Thoracic aorta (tissue), 2 donors: ENCODE measurements at places on chromosomes 6 and 20.

DNA sequence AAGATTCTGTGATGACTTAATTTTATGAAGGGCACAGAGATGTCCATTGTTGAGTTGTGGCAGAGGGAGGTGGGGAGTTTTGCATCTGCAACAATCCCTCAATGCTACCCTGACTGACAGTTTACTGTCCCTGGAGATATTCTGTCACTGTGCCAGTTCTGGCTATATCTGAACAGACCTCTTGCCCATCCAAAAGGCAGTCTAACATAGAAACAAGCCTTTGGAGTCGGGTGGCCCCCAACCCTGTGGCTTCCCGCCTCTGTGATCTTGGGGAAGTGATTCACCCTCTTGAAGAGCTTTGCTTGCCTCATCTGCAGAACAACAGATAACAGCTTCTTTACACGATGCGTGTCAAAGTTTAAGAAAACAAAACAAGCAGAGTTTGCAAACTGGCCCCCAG, 3.8 kb upstream of the E2F1 start:
- no peak for DNase-seq

- no peak for DNase-seq
Measured at GRCh38 chr6:85866370-85866730, 223.7 kb upstream of the SYNCRIP start.

DNA sequence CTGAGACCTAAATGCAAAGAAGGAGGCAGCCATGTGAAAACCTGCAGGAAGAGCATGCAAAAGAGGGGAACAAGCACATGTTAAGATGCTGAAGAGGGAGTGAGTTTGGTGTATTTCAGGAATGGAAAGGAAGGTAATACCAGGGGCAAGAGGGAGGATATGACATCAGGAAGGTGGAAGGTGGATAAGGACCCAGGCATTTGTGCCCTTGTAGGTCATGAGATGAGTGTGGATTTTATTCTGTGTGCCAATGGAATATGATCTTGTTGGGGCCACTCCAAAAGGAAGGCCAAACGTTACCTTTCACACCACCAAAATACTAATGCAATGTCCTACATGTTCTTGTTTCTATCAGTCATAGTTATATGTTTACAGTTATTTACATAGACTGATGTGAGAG, 17.2 kb upstream of the DOK5 start:
- DNase-seq, result no peak

GRCh38 chr6:84767526-84768201, 3.3 kb upstream of the TBX18 start:
- DNase-seq, result no peak

DNA sequence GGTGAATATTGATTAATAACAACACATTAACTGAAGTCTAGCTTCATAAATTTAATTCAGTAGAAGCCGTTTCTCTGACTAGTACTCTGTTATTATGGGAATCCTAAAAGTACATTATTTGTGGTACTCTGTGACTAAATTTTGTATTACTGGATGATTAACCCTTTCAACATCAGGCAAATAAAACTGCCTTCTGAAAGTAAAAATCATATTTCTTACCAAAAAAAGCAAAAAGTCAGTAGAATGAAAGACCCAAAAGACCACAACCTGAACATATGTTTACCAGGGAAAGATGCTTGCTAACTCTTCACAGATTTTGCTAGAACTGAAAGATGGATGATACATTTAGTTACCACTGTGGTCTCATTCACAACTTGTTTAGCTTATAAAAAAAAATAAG, 73.2 kb downstream of the AHI1 start:
- DNase-seq, result no peak

GRCh38 chr6:3405679-3406078, 51.2 kb downstream of the SLC22A23 start:
- no peak for DNase-seq

DNA sequence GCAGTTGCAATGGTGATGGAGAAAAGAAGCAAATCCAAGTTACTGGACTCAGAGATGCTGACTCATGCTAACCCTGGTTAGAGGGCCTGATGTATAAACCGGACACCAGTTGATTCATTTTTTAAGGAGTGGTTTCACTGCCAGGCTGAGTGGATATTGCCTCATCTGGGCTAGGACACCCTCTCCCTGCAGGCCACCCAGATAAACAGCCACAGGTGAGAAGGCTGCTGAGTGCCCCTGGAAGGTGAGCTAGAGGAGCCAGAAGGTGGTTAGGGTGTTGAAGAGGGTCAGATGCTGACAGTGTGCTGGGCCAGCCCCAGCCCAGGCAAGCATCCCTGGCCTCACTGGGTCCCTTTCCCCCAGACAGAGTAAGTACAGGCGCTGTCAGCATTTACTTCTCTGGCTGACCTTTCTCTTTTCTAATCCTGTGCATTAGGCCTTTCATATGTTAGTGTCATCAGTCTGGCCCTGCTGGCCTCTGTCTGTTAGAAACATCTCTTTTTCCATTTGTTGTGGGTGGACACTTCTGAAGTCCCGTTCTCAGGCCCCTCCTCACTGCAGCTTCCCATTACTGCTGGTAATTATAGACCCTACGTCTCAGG, 13.5 kb downstream of the EPB41L1 start:
- no peak for DNase-seq

DNA sequence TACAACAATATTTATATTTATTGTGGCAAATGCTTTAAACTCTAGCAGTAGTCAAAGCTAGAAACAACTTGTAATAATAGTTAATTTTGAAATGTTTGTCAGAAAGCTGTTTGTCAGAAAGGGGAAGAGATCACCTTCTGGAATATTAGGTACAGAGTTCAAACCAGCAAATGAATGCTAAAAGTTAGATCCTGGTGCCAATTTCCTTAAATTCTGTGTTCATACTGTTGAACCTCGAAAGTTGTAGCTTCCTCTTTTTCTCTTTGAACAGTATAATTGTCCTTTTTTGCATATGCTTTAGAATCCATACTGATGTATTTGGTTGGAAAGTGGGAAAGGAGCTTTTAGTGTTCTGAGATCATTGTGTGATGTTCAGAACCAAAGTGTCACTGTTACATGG, 22.4 kb downstream of the ITCH start:
- no peak for DNase-seq

GRCh38 chr6:123811378-123811777, 7.7 kb downstream of the NKAIN2 start:
- no peak for DNase-seq

DNA sequence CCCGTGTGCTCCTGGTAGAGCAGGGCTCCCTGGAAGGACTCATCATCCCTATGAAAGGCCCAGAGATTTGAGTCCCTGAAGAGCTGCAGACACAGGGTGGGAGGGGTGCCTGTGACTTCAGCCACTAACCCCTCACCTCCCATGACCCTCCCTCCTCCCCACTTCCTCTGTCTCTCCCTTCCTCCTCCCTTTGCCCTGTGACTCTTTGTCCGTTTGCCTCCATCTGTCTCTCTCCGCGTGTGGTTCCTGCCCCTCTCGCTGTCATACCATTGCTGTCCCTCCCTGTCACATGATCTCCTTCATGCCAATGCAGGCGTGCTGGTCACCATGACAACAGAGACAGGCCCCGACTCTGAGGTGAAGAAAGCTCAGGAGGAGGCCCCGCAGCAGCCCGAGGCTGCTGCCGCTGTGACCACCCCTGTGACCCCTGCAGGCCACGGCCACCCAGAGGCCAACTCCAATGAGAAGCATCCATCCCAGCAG, 19.0 kb downstream of the EPB41L1 start:
- no peak for DNase-seq

GRCh38 chr6:159983641-159984080, 14.8 kb downstream of the IGF2R start:
- no peak for DNase-seq

GRCh38 chr6:134537146-134537555, 219.2 kb upstream of the SGK1 start:
- DNase-seq, result no peak

DNA sequence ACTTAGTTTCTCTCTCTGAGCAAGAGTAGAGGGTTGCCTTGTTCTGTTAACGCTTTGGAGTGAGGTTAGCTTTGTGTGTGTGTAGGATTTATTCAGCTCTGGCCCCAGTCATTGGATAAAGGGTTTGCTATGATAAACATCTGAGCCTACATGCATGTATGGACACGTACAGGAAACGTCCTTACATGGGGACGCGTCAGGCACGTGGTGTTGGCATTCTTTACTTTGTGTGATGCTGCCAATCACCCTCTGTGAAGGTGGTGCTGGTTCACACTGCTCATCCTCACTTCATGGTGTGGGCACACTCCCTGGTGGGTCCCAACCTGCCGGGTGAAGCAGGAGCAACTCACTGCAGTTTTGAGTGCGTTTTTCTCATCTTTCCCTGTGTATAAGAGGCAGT, 53.4 kb upstream of the CD93 start:
- no peak for DNase-seq

- DNase-seq, result no peak
Measured at GRCh38 chr6:155765275-155766194, 309.9 kb upstream of the NOX3 start.

- DNase-seq, result no peak
Measured at GRCh38 chr6:103675807-103676406, 1183.8 kb downstream of the HACE1 start.

DNA sequence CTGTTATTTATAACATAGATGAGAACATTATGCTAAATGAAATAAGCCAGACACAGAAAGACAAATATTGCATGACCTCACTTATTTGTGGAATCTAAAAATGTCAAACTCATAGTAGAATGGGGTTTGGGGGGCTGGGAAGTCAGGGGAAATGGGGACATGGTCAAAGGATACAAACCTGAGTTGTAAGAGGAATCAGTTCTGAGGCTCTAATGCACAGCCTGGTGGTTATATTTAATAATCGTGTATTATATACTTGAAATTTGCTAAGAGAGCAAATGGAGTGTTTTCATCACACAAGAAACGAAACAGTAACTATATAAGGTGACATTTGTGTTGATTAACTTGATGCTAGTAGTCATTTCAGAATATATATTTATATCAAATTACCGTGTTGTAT, 40.8 kb upstream of the GFOD1 start:
- no peak for DNase-seq

- no peak for DNase-seq
Measured at GRCh38 chr6:117676577-117677218, 1.4 kb downstream of the NUS1 start.

GRCh38 chr6:128723667-128724066, 159.3 kb upstream of the LAMA2 start:
- no peak for DNase-seq

DNA sequence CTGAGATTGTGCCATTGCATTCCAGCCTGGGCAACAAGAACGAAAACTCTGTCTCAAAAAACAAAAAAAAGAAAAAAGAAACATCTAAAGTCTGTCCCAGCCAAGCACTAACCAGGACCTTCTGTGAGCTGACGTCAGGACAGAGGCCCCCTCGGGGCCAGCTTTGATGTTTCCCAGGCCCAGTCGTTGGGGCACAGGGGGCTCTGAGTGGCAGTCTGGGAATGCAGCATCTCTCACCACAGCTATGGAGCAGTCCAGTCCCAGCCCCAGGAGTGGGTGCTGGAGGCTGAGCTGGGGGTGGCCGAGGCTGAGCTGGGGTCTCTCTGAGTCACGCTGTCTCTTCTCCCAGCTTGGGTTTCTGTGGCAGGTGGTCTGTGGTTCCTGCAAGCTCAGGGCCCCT, 46.0 kb upstream of the SRF start:
- no peak for DNase-seq

- DNase-seq, result no peak
Measured at GRCh38 chr6:104477569-104477968, 382.1 kb downstream of the HACE1 start.

DNA sequence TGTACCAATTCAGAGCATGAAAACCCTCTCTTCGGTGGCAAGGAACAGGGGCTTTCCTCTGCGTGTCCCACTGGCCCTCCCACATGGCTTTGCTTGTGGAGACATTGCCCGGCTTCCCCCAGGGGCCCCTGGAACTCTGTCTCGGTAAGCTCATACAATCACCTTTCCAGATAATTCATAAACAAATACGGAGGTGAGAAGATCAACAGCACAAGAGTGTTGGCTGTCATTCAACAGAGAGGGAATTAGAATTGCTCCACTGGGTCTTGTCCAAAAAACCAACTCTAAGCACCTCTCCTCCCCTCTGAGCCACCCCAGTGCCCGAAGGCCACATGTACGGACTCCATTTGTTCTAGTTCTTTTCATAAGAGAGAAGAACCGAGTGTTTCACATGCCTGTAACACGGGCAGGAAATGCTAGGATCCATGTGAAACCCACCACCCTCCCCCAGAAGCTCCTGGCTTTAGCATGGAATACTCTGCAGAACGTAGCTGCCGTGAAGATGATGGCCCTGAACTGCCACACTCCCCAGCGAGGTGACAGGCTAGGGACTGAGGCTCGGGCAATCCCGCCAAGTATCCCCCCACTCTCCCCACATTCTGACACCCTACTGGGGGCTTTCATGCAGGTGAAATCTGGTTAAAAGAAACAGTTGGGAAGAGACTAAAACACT, 24.6 kb upstream of the FOXC1 start:
- no peak for DNase-seq

- DNase-seq, result no peak
Measured at GRCh38 chr6:53239526-53239925, 90.9 kb upstream of the GCM1 start.

GRCh38 chr20:17941087-17941825, 27.3 kb downstream of the SNX5 start:
- no peak for DNase-seq

DNA sequence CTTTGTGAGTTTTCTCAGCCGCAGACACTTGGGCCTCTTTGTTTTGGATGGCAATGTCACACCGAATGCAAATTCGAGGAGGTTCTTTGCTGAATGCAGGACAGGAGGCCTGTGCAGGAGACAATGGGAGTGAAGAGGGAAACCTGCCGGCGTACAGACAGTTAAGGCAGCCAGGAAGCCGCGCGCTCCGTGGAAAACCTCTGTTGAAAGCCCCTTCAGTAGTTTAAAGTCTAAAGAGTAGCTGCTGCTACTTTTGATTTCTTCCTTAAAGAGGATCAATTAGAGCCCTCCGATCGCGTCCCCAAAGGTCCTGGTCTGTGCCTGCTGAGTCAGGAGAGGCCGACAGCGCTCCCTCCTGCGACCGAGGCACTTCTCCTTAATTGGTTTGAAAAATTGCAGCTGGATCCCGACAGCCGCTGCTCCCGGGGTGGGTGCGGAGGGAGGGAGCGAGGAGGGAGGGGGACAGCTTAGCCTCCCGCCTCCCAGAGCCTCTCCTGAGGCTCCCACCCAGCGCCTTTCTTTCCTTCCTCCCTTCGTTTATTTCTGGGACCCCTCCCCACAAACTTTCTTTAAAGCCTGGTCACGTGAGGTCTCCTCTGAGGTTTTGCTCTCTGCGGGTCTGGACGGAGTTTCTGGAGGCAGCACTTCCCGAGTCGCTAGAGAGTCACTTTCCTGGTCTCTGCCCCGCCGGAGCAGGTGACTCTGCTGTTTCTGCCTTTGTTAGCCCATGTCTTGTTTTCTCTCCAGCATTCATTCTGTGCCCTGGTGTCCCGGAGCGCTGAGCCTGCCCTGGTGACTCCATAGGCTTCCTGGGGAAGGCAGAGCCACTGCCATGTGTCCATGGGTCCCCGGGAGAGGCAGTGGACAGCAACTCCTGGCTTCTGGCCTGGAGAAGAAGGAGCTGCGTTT, 22.3 kb upstream of the RPP40 start:
- DNase-seq, result no peak

- DNase-seq, result no peak
Measured at GRCh38 chr20:3350422-3350821, 57.0 kb downstream of the DNAAF9 start.
